ENCODE measurements at places on chromosomes 1 and 21.

- DNase-seq = no peak
Measured at GRCh38 chr1:93021539-93022134, 57.4 kb upstream of the MTF2 start.

GRCh38 chr21:44848821-44849521 is 24.5 kb downstream of the PTTG1IP start:
- no peak for DNase-seq

- no peak for DNase-seq
Measured at GRCh38 chr1:12178511-12178910, 11.7 kb downstream of the TNFRSF1B start.

GRCh38 chr1:9051379-9051778 is 18.1 kb downstream of the SLC2A5 start:
- DNase-seq = no peak

DNA sequence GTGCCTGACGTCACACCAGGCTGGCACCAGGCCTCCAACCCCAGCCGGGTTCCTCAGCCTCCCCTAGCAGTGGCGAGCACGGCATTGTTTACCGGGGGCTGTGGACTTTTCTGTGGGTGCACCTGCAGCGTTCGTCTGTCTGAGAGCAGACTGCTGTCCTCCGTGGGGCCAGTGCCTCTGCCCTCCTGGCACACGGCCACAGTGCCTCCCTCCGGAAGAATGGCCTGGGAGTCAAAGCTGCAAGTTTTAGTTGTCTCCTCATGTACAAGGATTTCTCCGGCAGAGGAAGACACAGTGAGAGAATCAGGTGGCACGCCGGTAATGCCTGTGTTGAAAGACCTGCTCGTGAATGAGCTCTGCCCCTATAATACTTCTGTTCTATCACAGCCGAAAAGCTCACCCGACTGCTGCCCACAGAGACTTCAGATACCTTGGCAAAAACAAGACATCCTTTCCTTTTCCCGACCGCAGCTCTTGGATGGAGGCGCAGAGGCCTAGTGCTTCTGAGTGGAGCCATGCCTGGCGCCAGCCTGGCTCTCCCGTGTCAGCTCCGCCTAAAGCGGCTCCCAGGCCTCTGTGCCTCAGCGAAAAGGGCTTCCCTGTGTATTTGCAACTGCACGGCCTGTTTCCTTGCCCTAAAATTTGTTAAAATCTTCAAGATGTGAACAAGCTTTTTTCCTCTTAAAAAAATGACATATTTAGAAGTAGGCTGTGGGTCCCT is 71.4 kb downstream of the AGPAT3 start:
- no peak for DNase-seq

DNA sequence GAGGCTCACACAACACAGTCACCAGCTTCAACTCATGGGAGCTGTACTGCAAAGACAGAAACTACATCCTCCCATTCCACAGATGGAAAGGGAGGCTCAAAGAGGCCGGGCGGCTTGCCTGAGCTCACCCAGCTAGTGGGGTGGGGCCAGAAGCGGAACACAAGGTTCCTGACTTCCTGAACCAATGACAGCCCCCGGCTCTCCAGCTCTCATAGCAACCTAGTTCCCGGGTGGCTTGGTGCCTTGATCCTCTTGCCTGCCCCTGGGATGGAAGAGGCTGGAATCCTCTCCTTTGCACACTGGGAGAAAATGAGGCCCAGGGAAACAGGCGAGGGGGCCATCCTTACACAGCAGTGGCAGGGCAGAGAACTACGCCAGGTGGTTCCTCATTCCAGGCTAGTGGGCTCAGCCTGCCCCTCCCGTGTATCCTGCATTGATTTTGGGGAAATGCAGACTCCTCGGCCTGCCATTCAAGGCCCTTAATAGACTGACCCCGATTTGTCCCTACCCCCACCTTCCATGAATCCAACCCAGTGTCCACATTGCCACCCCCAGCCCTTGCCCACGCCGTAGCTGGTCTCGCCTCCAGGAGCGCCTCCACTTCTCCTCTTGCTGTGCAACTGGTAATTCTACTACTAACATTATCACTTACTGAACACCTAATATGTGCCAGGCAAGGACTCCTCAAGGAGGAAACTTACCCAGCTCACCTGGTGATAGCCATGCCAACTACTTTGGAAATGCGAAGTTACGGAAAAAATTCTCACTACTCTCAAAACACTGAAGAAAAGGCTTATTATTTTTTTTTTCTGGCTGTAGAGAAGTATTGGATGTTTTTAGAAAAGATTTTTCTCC is 5.0 kb downstream of the RAP1GAP start:
- DNase-seq = no peak

DNA sequence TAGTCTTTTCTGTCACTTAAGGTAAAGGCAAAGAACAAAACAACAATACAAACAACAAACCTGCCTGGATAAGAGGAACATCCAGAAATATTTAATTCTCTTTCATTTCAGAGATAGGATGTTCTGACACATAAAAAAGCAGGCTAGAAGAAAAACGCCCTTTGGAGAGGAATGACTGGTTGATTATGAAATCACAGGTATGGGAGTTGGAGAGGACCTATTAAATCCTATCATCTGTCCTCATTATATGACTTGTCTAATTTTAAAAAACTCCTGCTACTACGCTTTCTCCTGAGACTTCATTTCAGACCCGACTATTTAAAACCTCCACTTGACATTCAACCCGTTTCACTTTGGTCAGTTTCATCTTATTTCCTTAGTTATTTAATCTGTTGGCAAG is 54.1 kb downstream of the TMPRSS15 start:
- DNase-seq = no peak

DNA sequence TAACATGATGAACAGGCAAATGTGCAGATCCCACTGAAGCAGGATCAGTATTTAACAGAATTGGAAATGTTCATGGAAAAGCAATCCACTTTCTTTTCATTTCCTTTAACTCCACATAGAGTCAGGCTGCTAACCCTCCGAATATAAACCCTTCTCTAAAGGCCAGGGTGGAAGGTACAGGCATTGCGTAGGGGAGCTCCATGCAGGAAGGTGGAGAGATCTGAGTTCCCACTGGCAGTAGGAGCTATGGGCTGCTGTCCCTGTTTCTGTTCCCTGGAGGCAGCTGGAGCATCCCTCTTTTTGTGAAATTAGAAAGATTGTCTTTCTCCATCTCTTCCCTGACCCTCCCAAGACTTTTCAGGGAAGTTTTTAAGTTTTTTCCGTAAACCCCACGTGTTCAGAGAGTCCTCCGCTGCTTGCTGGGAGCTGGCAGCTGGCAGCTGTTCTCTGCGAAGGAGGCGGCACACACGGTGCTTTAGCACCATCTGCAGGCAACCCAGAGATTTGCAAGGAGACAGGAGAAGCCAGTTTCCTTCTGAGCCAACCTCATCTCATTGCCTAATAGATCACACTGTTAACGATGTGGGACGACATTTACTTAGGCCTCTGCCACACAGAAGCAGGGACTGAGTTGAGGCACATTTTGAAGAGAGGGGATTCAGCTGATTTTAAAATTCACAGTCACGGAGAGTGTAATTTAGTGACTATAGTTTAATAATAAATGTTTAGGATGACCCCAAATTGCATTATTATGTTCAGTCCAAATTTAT is 55.4 kb upstream of the HOOK1 start:
- DNase-seq = peak; percentile 85

DNA sequence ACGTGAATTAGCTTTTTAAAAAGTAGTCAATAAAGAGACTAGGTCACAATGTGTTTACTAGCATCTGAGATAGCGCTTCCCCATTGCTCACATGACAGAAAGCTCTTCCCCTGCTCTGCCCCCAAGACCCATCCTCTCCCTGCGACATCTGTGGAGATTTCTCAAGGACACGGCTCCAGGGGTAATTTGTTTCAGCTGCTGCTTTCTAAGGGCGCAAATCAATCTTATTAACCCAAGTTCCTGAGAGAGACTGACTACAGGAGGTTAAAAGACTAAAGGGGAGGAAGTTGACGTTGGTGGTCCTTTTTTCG is at the start of gene MYOCOS:
MYOCOS (plus strand) TSS at position 92 of the 311 bp plus-strand sequence. CDS start 1,641 bp downstream, outside the sequence.
- DNase-seq = no peak

- no peak for DNase-seq
Measured at GRCh38 chr1:37083603-37084002, 49.3 kb upstream of the GRIK3 start.

- no peak for DNase-seq
Measured at GRCh38 chr1:226365831-226366231, 42.1 kb downstream of the PARP1 start.

GRCh38 chr21:42863504-42863870 is 15.9 kb downstream of the WDR4 start:
- DNase-seq = no peak

DNA sequence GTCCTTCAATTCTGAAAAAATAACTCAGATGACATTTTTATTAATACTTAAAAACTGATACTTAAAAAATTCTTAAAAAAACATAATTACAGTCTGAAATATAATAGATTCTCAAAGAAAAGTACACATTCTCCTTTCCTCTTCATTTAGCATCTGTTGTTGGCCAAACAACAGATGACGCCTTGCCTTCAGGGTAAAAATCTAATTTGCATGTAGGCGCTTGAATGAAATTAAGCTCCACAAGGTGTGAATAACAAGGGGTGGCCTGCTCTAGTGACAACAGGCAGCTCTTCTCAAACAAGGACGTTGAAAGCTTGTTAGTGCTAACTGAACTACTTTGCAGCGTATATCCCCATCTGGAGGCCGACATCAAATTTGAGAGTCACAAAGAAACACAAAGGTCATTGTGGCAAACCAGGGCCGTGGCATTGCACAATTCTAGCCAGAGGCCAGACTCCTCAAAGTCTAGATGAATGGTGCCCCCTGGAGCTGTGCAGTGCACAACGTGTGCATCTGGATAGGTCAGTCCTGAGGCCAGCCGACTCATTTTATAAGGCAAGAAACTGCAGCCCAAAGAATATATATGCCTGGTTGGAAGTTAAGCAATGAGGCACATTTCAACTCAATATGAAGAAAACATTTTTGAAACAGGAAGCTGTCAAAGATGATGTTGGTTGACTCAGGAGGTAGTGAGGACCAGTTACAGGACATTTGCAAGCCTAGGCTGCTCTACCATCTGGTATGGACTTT is 459.2 kb upstream of the RUNX1 start:
- peak; percentile 18 for DNase-seq

GRCh38 chr1:3170561-3171453 is 101.8 kb downstream of the PRDM16 start:
- DNase-seq = peak; percentile 82

GRCh38 chr1:87953732-87954344 is 625.2 kb downstream of the LMO4 start:
- DNase-seq = peak; percentile 64

DNA sequence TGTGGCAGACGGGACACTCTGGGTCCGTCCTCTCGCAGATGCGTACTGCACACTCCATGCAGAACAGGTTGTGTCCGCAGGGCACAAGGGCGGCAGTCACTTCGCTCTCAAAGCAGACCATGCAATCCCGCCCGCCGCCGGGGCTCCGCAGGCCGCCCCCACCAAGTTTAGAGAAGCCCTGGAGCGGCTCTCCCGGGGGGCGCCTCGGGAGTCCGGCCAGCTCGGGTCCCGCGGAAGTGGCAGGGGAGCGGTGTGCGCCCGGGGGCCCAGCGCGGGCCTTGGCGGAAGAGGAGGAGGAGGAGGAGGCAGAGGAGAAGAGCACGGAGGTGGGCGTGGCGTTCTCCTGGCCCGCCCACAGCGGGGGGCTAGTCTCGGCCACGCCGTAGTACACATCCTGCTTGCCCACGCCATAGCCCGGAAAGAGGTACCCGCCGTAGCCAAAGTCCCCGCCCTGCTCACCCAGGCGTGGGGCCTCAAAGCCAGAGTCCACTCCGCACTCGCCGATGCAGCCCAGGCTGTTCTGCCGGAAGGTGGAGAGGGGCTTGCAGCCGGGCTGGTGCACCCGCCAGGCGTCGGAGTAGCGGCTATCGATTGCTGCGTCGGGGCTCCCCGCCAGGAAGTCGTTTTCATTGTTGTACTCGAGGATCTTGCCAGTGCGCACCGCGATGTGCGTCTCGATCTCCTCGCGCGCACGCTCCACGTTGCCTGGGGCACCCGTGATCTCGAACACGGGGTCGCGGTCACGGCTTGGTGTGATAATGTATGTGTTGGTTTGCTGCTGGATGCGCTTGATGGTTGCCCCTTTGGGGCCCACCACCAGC is 5.4 kb downstream of the MEX3A start:
- peak; percentile 68 for DNase-seq

DNA sequence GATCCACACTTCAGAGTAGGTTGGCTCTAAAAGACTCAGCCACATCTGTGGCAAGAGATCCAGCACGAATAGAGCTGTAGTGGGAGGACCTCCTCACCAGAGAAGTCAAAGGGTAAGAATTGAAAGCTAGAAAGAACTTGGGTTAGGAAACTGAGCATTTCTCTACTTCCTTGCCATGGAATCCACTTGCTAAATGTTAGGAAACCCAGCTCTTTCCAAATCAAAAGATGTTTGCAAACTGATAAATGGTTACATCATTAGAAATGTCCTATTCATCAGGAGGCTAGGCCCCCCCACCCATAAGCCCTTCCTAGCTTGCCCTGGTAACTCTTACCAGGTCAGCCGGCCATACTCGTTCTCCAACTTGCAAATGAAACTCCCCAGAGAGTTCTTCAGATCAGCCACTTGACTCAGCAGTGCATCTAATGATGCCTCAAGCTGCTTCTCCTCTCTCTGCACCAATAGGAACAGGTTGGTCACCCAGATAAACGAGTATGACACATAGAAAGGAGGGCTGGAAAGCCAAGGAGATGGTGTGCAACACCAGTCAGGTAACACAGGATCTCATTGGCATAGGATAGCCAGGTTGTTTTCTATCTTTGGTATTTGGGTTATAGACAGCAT is 1.5 kb downstream of the MED8 start:
- DNase-seq = no peak

DNA sequence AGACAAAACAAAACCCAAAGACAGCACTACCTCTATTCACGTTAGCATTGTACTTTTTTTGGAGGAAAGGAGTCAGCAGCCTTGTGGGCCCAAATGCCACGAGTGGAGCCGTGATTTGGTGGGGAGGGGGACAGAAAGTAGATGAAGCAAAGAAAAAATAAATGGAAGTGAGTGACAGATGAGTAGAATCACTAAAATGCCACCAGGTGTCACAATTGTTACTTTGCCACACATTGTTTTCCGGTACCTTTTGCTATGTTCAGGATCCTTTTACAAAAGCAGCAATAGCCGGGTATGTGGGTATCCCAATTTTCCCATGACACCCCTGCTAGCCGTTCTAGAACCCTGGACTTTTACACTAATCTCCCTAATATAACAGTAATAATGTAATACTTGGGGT is 85.0 kb upstream of the AK4 start:
- DNase-seq = no peak

DNA sequence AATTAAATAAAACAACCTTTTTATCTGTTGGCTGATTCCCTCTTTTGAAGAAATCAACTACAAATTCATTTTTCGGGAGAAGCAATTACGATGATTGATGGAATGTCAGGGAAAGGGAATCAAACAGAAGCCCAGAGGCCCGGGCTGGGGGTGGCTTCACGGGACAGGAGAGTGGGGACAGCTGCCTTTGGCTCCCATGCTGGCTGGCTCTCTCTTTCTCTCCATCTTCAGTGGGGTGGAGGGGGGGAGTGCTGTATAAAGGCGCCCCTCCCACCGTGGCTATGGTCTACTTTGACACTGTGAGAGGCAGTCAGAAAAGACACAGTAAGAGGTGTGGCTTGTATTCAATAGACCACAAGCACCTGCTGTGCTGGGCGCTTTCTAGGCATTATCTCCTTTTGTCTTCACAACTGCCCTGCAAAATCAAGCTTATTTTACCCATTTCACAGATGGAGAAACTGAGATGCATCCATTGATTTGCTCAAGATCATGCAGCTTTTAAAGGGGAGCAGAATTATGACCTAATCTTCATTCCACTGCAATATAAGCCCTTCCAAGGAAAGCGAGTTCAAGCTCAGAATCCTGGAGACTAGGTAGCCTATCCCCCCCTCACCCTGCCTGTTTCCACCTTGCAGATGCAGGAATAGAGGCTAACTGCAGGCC is 92.9 kb downstream of the GRIK3 start:
- DNase-seq = no peak

Measured in uterus (tissue), 4 donors.